ENCODE measurements at places on chromosomes 2 and 18.
A peak's percentile ranks its signal among the peaks of the same experiment; 100 is the strongest.

DNA sequence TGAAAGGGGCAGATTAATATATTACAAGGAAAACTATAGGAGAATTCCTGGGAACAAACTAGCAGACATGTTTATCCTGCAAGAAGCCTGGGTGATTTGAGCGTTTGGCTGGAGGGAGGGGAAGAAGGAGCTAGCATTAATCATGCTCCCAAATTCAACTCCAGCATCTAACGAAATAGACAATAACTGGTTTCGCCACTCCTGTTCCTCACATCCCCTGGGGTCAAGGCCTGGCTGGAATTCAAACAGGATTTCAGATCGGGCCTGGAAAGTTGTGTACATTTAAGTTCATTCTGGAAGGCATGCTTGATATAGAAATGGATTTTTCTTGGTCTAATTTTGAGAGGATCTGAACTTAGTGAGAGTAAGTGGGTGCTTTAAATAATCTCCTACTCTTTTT, 126.1 kb upstream of the CTAGE1 start:
- peak; percentile 14 for DNase-seq

GRCh38 chr2:4369826-4370419, 666.5 kb downstream of the DCDC2C start:
- no peak for DNase-seq

GRCh38 chr2:212427638-212428037, 111.0 kb downstream of the ERBB4 start:
- no peak for DNase-seq

DNA sequence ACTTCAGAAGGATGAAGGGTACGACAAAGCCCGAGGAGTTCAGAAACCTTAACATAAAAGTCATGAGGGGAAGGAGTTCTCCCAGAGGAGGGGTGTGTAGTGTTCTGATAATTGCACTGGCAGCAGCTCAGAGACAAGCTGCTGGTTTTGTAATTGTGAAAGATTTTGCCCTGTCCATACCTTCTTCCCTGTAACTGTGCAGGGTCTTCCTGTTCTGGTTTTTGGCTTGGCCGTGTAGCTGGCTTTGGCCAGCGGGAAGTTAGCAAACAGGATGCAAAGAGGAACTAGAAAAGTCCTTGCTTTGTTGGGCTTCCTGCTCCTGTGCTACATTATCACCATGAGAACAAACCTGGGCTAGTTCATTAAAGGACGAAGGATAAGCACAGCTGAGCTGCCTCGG, 160.8 kb downstream of the LPIN1 start:
- DNase-seq = no peak

DNA sequence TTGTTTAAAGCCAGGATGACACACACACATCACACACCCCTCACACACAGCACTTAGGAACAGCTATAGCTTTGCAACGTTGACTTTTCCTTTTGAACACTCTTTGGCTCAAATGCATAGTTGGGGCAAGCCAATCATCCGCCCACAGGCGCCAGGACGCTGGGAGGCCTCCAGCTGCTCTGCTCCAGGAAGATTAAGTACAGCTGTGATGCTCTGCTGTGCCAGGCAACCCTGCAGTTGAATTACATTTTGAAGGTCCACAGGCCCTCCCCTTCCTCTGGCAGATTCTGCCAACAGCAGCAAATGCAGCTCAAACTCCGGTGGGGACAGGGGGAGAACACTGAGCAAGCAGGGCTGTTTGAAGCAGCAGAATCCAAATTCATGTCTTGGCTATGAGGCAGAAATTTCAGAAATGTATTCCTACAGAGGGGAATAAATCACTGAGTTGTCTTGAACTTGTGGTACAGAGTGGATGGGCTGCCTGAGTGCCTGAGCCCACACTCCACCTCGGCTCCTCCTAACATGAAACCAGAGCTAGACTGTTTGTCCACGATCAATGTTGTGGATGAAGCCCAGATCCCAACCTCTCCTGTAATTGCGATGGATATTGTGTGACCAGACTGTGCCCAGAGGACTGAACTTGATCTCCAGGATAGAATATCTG, 86.5 kb upstream of the PPP1CB start:
- DNase-seq = peak; percentile 87

DNA sequence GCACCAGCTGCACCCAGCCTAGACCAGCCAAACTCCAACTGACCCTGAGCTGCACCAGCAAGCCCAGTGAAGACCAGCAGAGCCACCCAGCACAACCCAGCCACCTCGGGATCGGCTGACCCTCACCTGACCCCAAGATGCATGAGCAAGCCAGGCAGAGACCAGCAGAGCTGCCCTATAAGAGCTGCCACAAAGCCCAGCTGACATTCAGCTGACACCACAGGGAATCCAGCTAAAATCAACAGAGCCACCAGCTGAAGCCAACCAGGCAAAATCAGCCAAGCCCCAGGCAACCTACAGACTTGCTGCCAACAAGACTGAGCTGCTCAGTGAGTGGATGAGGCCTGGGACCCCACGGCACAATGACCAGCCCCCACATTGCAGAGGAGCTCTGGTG, 54.6 kb downstream of the CYP27C1 start:
- no peak for DNase-seq

- no peak for DNase-seq
Measured at GRCh38 chr2:41375901-41376300, 671.9 kb upstream of the PKDCC start.

DNA sequence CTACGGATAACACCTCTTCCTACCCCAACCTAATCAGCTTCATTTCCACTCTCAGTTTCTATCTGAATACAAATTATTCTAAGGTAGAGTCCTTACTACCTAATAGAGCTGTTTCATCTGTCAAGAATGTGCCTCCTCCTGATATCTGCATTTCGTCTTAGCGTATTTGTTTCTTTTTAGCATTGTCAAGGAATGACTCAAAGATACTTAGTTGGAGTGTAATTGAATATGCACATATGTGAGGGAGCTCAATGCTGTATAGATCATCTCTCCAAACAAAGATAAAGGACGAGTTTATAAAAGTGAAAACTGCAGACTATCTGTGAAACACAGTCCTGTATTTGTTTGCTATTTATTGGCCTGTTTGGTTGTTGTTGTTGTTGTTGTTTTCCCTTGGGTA, 2059.4 kb upstream of the CELF4 start:
- peak; percentile 64 for DNase-seq

DNA sequence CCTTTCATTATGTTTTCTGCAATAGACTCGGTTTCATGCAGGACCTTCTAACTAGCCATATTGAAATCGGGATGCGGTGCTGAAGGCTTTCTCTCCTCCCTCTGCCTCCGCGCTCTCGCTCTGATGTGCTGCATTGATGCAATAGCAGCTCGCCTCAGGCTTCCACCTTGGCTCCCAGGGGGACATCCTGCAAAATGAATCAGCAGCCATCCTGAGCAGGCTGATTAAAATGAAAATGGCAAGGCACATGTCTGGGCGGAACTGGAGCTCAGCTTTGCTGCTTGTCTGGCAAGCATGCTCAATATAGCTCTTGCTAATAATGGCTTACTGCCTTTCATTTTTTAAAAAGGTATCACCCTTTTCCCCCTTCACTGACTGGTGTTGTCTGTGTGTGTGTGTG, 806 bp upstream of the MYT1L start:
- no peak for DNase-seq

DNA sequence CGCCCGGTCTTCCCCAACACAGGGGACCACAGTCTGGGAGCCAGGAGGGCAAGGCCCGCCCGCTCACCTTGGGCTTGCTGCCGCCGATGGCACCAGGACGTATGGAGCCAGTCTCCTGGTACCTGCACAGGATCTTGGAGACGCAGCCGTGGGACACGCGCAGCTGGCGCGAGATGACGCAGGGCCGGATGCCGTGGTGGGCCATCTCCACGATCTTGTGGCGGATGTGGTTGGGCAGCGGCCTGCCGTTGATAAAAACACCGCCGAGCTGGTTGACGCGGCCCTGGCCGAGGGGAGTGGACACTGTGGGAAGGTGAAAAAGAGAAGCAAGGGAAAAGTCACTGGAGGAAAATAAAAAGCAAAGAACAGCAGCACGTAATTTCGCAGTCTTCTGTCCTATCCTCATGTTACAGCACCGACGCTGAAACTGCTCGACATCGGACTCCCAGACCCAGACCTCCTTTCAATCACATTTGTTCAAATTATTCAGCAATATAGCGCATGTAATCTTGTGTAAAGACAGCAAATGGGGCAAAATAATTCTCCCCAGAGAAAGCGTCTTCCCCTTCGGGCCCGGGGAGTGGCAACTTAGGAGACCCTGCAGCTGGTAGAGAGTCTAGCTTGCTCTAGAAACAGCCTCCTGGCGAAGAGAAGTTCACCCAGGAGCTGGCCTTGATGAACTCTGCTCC, 1.7 kb downstream of the PAX3 start:
- no peak for DNase-seq

DNA sequence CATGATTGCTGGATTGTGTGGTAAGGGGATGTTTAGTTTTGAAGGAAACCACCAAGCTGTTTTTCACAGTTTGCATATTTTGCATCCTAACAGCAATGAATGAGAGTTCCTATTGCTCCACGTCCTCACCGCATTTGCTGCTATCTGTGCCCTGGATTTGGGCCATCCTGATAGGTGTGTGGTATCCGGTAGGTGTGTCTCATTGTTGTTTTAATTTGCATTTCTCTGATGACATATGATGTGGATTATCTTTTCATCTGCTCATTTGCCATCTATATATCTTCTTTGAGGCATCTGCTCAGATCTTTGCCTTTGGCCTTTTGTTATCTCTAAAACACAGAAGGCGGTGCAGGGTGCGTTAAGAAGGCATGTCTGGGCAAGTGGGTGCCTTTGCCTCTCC, 73.3 kb downstream of the LONRF2 start:
- DNase-seq = no peak

DNA sequence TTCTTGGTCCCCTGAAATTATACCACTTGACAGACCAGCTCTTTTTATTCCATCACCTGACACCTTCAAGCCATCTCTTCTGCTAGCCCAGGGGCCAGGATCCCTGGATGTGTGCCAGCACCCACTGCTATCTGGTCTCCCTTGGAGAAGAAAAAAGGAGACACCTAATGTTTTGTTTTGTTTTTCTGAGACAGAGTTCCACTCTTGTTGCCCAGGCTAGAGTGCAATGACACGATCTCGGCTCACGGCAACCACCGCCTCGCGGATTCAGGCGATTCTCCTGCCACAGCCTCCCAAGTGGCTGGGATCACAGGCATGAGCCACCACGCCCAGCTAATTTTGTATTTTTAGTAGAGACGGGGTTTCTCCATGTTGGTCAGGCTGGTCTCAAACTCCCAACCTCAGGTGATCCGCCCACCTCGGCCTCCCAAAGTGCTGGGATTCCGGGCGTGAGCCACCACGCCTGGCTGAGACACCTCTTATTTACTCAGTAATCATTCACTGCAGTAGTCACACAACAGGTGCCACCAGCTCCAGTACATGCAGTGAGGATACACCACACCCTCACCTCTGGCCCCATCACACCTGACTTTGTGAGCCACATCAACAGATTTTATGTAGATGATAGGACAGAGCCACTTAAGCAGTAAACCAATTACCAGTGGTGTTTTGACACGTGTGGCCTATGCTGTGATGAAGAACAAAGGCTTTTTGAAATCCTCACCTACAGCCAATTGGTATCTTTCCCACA, 42.8 kb upstream of the PCBP1 start:
- DNase-seq = no peak

DNA sequence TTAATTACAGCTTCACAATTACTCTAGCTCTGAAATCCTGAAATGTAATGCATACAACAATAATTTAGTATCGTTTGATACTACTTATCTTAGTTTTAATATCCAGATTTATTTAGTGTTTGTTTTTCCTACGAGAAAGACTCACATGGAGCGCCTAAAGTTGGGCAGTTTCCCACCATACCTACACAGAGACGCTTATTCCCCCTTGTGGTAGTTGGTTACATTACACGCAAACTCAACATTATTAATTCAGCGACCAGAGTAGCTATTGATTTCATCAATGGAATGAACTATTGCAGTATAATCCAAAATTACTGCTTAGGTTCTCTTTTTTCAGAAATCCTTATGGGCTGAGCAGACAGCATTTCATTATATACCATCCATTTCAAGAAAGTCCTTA, 164.0 kb upstream of the REG3G start:
- no peak for DNase-seq

- DNase-seq = no peak
Measured at GRCh38 chr18:75076286-75076685, 132.7 kb downstream of the PTGR3 start.

DNA sequence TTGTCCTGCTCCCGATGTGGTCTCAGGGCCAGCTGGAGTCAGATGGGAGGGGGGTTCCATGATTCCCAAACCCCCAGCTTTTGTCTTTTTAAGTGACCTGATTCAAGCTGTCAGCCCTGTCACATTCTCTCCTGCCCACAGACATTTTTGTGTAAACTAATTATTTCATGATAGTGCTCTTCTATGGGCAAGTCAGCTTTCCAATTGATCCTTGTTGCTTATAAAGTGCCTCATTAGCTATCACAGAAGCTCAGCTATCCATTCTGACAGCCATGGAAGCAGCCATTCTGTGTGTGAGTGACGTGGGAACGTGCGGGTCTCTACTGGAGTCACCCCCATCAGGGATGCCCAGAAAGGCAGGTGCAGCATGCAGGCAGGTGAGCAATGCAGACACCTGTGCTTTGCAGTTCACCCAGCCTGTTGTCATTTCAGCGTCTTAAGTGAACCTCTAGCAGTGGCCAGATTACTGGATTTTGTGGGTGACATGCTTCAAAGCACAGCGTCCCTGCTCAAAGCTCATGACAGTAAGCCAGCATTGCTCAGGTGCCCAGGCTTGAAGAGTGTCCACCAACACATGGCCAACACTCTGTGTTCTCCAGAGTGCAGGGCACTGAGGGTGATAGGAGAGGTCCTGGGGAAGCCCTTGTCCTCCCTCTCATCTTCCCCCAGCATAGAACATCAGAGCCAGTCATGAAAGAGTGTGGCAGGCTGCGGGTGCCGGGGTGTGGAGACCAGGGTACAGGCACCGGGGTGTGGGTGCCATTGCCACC, 162.1 kb upstream of the SH3BP4 start:
- no peak for DNase-seq

DNA sequence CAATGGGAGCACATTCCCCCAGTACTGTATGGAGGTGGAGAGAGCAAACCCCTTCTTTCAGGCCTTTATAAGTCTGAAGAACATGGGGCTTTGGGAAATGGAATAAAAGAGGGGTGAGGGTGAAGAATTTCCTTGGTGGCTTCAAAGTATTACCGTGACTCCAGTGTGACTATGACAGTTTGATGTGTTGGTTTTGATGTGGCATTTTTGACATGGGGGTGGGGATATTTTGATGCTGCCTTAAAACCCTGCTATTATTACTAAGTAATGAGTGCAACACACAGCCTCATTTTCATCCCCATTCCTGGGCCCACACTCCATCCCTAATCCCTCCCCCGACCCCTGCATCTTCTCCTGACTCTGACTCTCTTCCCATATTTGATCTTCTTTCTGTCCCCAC, 23.6 kb downstream of the QPCT start:
- DNase-seq = no peak
